ENCODE measurements at places on chromosomes 3 and 15.

DNA sequence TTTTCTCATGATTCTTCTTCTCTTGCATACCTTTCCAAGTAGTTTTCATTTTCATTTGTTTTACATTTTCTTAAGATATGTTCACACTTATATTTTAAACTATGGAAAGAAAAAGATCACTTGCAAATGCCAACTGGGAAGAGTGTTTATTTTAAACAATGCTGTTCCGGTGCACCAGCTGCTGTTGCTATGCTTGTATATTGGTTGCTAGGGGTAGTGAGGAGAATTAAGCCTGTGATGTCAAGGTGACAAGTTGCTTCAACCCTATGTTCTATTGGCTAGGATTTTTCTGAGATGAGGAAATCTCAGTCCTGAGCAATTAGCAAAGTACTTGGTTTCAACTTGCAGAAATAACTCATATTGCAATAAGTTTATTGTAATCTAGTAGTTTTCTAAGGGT is 500.1 kb downstream of the MFSD1 start:
- DNase-seq: no peak

DNA sequence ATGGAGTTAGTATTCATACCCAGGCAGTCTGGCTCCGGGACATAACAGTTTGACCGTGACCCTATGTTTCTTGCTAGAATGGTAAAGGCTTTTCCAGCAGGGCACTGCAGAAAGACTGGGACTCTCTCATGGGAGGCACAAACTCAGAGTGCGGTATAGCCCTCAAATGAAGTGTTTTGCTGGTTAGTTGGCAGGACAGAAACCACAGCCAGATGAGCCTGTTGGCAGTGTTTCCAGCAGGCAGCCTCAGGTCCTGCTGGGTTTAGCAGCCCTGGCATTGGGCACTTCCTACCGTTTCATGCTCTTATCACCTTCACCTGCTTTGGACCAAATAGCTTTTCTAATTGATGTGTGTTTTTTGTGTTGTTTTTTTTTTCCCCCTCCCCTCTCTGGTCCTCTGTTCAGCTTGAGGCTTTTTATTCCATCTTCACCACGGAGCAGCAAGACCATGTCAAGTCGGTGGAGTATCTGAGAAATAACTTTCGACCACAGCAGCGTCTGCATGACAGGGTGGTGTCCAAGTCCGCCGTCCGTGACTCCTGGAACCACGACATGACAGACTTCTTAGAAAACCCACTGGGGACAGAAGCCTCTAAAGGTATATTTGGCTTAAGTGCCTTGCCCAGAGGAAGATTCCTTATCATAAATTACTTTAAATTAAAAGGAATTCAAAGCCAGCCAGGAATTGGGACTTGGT is 205.6 kb downstream of the FEZF2 start:
- no peak for DNase-seq

DNA sequence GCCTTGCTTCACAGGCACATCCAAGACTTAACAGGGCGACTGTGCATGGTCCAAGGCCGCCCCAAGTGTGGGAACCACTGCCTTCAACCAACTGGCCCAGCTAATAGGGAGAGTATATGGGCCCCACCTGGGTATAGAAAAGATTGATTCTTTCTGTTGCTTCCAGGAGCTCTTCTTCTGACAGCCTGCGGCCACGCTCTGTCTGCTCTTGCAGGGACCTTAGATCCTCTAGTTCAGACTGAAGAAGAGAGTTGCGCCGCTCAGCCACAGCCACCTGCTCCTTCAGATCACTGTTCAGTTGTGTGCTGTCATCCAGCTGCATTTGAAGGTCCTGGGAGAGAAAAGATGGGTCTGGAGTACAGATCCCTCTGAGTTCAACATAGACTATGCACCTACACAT is 102.2 kb downstream of the HHLA2 start:
- DNase-seq: no peak

DNA sequence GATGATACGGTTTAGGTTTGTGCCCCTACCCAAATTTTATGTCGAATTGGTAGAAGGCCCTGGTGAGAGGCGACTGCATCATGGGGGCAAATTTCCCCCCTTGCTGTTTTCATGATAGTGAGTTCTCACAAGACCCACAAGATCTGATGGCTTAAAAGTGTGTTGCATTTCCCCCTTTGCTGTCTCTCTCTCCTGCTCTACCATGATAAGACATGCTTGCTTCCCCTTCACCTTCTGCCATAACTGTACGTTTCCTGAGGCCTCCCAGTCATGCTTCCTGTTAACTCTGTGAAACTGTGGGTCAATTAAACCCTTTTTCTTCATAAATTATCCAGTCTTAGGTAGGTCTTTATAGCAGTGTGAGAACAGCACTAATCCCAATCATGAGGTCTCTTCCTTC is 381.2 kb downstream of the RSL24D1 start:
- no peak for DNase-seq

DNA sequence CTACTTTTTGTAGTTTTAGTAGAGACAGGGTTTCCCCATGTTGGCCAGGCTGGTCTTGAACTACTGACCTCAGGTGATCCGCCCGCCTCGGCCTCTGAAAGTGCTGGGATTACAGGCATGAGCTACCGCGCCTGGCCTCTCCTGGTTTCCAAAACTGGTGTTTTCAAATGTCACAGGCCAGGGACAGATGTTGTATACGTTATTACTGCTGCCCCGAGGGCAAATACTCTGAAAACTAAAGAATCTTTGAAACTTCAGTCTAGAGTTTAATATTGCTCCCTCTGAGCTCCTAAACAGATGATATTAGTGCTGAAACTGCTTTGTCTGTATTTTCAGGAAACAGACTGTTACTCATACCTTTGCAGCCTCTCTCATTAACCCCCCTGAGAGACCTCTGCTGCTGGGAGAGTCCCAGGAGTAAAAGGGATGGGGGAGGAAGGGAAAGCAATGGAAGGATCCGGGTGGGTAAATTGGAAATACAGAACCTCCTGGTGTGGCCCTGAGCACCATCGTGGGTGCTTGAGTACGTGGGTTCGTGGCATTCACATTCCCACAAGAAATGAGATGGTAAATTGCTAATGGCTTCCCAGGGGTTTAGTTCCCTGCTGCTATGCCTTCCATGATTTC is 96.3 kb upstream of the IGF1R start:
- DNase-seq: no peak

DNA sequence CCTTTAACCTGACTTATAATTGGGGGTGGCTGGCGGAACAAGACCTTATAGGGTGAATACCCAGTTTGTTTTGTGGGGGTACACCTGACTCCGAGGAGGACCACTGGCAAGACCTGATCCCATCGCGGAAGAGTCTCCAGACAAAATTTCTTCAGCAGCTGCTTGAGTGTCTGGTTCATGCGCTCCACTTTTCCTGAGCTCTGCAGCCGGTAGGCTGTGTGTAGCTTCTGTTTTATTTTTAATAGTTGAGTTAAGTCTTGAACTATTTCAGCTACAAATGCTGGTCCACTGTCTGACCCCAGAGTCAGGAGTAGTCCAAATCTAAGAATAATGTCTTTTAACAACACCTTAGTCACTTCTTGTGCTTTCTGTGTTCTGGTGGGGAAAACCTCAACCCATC is 21.2 kb upstream of the NOX5 start:
- no peak for DNase-seq

- no peak for DNase-seq
These were observed 187.3 kb upstream of the ZNF385D start for GRCh38 chr3:21938267-21938681.

DNA sequence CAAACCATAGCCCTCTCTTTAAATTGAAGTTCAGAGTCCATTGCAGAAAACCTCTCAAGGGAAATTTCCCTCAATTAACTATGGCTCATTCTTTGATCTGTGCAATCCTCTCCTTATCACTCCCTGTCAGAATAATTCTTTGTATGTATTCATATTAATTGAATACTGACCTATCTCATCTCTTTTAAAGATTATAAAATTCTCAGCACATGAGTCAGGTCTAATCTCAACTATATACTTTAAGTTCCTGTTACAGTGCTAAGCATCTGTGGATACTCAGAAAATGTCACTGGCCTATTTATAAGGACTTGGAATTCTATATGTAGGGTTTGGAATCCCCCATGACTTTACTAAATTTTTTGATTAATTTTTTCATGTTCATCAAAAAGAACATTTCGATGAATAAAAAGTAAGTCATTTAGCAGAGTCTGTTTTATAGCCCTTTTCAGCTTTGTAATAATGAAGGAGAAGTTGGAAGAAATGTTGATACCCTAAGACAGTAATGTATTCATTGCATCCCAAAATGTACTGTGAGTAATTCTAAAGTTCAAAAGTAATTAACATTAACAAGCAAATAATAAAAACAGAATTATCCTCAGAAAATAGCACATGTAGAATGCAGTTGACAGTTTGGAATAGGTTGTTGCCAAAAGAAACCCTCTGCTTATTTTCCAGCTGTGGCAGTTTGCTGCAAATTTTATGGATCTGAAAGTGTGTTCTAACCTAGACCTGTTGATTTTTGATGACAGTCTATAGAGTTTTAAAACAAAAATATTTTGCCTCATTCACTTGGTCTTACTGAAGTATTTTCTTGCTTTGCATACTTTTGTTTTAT is 503.4 kb upstream of the CBLB start:
- DNase-seq: no peak
